ENCODE measurements at places on chromosomes 2 and 18.

GRCh38 chr2:132279344-132279743 is 117.6 kb upstream of the ANKRD30BL start:
- DNase-seq = no peak

GRCh38 chr18:68803356-68803755 is 5.5 kb downstream of the CCDC102B start:
- DNase-seq = no peak

GRCh38 chr2:148058641-148059040 is 37.8 kb downstream of the MBD5 start:
- DNase-seq = no peak

DNA sequence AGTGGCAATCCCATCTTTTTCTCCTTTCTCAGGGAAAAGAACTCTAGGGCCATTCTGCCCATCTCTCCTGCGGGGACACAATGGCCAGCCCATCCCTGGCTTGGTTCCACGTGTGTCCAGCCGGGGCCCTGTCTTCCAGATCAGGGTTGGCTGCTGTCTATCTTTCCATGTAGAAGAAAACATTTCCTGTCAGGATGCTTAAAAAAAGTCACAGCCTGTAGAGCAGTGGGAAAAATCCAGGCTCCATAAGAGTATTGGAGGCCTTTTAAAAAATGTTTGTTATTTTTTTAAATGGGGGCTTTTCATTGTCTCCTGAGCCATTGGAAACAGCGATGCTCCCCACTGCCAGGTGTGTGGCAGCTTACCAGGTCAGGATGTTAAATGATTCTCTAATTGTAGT is 105.6 kb downstream of the TGFA start:
- no peak for DNase-seq
